ENCODE measurements at places on chromosomes 5 and 9.
A peak's percentile ranks its signal among the peaks of the same experiment; 100 is the strongest.

DNA sequence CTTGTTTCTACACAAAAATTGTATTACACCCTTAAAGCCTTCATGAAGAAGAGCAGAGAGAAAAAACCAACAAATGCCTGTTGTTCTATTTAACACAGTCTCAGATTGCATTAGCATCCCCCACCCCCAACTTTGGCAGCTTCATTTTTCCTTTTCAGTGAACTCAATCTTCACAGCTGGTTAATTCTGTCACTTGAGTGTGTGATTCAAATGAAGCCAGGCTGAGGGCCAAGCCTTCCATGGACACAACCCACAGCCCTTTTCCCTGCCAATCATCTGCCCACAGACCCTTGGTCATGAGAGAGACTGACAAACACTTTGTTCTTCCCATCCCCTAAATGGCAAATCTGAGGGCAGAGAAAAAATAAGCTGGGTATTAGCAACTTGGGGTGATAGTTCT lies 217.5 kb upstream of the NMUR2 start:
- DNase-seq, result no peak

DNA sequence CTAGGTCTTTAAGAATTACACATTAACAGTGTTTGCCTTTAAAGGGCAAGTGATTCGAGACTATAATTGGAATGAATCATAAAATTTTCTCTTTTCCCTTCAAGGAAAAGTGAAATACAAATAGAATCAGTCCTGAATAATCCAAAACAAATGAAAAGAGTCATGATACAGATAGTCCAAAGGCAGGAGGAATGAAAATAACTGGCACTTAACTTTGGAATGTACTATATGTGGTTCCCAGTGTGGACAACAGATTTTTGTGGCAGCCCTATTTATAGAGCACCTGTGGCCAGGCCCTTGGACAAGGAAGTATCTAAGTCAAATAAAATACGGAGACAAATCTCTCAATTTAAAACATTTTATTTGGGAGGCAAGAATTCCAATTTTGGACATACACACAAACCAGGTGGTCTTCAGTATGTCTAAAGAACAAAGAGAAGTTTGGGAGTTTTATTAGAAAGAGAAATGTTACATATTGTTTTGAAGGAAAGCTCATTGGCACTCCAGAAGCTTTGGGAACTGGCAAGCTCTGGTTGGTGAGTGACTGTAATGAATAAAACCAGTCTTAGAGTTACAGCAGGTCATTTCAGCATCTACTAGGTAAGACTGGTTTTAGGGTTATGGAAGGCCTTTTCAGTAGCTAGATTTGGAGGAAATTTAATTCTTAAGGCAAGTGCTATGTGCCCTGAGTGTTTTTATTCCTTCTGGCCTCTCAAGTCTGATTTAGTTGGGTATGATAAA lies 116.0 kb upstream of the PAM start:
- no peak for DNase-seq

DNA sequence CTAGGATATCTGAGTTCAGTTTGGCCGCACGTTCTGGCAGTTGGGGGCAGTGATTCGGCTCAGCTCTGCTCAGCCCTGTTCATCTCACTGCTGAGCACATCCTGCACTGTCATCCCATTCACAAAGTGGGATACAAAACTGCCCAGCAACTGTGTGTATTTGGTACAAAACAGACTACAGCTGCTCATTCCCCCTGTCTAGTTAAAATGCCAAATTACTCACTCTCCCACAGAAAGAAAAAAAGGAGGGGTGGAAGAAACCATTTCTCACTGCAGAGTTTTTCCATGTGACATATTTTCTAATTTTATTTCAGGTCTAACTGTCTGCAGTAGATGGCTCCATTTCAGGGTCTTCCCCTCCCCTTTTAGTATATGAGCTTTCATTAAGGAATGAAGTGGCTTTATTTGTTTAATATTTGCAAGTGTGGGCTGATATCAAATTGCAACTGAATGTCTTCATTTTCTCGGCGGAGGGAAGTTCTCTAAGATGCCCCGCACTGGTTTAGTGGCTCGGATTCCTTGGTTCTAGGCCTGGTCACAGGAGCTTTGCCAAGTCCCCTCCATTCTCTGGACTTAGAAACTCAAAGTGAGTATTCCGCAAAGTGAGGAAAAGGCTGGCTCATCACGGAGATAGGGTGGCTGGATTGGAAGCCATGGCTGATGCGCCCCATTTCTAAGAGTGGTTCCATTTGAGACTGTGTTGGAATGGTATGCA lies 14.7 kb downstream of the COL15A1 start:
- no peak for DNase-seq

- no peak for DNase-seq
Observed at GRCh38 chr9:14561929-14562405, 131.3 kb downstream of the ZDHHC21 start.

GRCh38 chr9:38127271-38127839 lies 58.3 kb upstream of the SHB start:
- peak; percentile 3 for DNase-seq

- DNase-seq, result no peak
Observed at GRCh38 chr5:149018909-149019443, 43.9 kb downstream of the SH3TC2 start.

DNA sequence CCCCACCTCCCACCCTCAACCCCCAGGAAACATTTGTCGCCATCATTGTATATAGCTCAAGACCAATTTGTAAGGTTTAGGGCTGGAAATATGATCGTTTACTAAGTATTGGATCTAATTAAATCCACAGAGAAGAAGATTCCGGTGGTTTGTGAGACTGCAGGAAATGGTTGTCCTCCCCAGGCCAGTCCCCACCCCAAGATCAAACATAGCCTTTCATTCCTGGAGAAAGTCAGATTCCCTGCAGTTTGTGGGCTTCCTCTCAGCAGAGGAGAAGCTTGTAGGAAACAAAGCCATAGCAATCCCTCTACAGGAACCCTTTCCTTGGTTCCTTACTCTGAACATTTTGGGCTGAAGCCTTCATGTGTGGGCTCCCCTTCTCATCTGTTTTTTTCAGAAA lies 79.2 kb upstream of the TBCA start:
- no peak for DNase-seq

DNA sequence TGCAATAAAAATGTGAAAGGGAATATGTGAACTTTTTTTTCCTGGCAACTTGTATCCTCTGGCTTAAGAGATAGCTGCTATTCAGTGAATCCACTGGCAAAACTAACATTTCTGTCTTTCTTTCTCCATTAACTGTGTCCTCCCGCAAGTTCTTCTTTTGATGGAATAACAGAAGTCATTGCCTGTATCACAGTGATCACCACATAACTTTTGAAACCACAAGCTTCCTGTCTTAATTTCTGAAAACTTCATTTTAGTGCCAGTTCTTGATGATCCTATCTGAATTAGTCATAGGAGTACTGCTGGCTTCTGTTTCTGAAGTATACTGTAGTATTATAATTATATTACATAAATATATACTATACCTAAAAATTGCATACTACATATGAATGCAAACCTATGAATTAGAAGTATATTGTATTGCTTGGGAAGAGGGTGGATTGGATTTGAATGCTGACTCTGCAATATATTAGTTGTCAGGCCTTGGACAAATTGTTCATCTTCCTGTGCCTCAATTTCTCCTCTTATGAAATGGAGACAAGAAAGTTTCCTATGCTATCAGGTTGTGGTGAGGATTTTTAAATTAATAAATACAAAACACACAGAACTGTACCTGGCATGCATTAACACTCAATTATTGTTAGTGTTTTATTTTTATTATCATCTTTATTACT lies 441.6 kb downstream of the CETN3 start:
- DNase-seq, result no peak

GRCh38 chr5:62182802-62183201 lies 123.2 kb upstream of the KIF2A start:
- DNase-seq, result no peak

DNA sequence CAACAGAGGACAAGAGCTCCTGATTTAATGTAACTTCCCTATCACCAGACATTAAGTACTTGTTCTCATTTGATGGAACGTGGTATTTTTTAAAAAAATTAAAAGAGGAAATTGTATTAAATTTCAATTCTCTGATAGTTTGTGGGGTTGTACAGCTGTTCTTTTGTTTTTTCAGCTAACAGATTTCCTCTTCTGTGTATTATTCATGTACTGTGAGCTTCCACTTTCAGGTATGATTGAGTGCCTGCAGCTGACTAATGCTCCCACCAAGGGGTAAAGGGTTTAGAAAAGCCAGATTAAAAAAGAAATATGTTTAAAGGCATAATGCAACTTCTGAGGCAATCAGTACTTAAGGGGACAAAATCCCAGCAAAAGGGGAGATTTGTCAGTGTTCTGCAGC lies 117.7 kb upstream of the ACTBL2 start:
- no peak for DNase-seq

DNA sequence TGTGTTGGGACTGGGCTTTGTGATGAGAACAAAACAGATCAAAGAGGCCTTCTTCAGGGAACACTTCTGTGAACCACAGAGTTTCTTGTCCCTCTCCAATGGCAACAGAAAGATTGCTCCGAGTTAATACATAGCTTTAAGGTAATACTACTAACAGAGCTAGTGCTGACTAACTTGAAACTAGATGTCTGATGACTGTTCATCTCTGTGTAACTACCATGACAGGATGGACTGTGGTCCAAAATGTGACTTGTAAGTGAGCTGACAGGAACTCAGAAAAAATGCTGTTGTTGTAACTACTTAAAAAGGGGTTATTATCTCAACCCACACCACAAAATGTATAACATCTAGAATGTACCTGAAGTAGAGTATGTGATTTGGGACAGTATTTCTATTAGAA lies 630.2 kb upstream of the DMAC1 start:
- DNase-seq, result no peak

DNA sequence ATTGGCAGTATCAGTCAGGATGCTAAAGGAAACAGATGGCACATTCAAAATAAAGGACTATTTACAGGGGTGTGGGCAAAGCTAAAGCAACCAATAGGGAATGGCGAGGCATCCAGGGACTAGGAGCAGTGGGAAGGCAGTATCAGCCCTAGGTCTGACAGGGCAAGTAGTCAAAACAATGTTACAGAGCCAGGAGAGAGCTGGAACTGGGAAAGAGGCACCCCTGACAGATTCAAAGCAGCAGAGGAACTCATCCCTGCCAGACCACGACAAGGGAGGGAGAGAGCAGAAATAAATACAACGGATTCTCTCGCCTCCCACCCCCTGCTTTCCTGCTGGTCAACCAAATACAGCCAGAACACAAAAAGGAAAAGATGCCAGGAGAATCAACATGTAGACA lies 371.5 kb downstream of the NR2F1-AS1 start:
- DNase-seq, result no peak

- DNase-seq, result no peak
Observed at GRCh38 chr5:66356011-66356565, 212.0 kb downstream of the SREK1 start.

DNA sequence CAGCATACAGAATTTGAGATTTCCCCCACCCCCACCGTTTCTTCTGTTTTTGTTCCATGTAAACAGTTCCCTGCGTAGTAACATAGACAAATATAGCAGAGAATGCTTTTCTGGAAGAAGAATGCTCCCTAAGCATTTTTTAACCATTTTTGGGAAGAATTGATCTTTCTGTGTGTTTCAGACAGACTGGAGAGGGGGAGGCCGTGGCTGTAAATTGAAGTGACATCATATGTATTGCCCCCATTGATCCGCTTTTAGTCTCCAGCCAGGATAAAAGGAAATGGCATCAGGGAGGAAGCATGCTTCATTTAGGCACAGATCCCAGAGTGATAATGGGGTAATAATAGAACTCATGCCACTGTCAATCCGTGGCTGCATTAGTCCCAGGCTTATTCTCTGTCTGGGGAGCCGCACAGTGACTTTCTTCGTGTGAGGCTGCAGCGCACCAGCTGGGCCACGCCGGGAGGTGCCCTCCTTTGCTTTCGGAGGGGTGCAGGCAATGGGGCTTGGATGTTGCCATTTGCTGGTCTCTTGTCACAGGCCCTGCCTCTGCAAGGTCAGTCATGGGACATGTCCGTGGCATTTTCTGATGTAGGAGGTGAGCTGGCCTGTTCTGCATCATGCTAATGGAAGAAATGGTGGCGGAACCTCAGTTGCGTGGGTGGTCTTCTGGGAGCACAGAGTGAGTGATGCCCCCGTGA lies 261.5 kb downstream of the FANCC start:
- DNase-seq, result no peak

DNA sequence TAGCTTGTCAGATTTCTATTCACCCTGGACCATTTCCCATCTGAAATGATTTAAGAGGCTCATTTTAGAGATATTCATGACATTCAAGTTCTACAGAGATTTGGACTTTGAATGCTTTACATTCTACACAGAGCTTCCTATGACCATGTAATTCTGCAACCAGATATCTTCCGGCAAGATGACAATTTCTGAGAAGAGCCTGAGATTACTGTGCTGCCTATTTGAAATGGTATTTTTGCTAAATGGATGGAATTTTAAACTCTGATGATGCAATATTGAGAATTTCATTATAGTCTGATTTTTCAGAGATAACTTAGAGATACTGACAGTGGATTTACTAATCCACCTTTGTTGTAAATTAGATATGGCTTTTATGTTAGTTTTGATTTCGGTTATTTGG lies 16.0 kb upstream of the ACOT12 start:
- no peak for DNase-seq
